ENCODE measurements at places on chromosomes 2 and 18.
A peak's percentile ranks its signal among the peaks of the same experiment; 100 is the strongest.

DNA sequence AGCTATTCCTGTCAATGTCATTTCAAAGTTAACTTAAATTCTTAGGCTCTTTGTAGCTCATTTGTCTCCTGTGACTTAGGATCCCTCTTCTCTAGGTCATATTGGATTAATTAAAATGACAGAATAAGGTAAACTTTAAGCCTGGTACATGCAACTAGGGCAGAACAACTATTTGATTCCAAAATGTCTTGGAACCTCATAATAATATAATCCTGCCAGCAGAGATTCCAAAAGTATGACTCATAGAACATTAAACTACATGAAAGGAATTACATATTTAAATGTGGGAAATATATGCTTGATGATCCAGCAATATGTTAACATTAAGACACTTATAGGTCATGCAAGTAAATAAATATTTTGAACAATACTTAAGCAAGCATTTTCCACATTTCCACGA is 63.3 kb downstream of the COL3A1 start:
- no peak for DNase-seq

- no peak for DNase-seq
Observed at GRCh38 chr2:151766437-151767153, 32.3 kb upstream of the NEB start.

GRCh38 chr2:78861546-78861945 is 164.0 kb upstream of the REG3G start:
- DNase-seq: no peak

DNA sequence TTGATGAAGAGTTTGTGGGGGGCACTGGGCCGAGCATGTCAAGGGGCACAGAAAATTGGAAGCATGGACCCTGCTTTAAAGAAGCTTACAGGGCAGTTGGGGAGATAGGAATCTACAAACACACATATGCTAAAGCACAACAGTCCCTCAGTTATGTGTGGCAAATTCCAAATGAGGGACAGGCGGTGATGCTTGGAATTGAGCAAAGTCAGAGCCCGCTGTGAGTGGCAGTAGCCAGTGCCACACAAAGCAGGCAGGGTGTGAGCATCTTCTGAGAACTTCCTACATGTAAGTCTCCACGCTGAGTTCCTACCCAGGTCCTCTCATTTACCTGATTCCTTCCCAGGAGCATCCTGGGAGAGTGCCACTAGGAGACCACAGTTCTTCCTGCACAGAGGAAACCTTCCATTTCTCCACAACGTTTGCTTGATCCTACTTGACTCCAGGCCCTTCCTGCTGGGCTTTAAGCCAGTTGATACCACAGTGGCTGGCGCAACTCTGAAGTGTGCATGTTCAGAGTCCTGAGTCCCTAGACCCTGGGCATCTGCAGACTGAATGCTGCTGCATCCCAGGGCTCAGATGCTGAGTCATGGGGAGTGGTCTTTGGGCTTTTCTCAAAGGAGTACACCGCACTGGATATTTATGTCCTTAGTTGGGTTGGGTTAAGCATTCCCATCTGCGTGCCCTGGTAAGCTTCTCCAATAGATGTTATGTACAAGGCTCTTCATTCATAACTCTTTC is 287.3 kb upstream of the REV1 start:
- DNase-seq: no peak

DNA sequence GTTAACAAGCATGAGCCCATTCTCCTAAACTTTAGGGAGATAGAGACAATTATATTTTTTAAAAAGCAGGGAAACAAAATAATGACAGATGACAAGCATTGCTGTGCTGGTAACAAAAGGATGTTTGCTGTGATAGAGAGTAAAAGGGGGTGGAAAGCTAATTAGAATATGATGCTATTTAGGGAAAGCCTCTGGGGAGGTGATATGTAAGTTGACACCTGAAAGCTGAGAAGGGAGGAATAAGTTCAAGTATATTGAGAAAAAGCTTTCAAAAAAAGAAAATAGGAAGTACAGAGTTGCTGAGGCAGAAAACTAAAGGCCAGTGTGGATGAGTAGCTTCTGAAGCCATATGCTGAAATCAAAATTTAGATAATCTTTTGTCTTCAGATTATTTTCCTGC is 565.2 kb upstream of the NRXN1 start:
- DNase-seq: no peak

- peak; percentile 58 for DNase-seq
Observed at GRCh38 chr2:200383380-200384110, 77.1 kb downstream of the SPATS2L start.

GRCh38 chr2:240598311-240598911 is 11.9 kb downstream of the CAPN10 start:
- DNase-seq: no peak

DNA sequence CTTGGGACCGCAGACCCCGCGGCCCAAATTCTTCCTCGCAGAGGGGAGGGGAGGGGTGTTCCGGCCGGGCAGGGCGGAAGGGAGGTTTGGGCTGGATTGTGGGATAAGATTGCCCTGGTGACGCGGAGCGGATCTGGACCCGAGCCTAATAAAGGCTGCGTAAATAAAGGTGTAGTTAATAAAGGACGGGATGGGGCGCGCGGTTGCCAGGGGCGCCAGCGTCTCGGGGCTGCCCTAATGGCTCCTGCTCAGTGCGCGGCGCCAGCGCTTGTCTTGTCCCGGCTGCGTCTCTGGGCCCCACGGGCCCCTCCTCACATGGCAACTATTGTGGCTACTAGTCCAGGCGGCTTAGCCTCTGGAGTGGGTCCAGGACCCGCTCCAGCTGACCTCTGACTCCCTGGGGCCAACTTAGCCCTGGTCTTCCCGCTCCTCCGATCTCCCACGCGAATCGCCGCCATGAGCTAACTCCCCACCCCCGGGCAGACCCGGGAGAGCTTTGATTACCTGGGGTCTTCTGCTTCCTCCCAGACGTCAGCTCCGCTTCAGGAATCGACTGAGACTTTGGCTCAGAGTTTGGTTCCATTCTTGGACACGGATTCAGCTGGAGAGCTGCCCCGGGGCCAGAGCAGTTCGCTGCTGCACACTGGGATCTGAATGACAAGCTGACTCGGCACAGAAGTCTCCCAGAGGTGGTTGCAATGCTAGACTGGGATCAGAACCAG is 36.5 kb downstream of the SLC25A52 start:
- peak; percentile 13 for DNase-seq

DNA sequence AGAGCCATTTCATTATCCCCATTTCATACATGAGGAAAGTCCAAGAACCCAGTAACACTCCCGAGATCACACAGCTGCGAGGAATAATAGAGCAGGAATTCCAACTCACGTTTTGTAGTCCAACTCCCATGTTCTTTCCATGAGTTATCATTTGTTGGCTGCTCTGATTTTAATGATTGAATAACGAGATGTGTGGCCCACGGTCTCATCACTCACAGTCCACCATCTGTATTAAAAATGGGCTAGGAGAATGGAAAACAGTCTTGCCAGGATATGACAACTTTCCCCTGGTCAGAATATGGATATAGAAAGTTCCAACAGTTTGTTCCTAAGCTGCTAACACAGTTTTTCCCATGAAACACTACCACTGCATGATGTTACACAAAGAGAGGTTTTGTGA is 147.5 kb downstream of the METTL4 start:
- DNase-seq: no peak

GRCh38 chr2:145184741-145185651 is 665.1 kb upstream of the ZEB2 start:
- DNase-seq: peak; percentile 32

- DNase-seq: no peak
Observed at GRCh38 chr2:232587512-232587911, 37.0 kb downstream of the EIF4E2 start.

- no peak for DNase-seq
Observed at GRCh38 chr2:100928235-100928634, 73.9 kb upstream of the RPL31 start.
